ENCODE measurements at places on chromosomes 2 and 18.

- no peak for DNase-seq
These were observed 148.8 kb downstream of the EPHA4 start for GRCh38 chr2:221423210-221423804.

GRCh38 chr18:30404422-30404821 lies 638.1 kb downstream of the DSC3 start:
- DNase-seq, result no peak

GRCh38 chr2:58055033-58055786 lies 8.6 kb downstream of the VRK2 start:
- no peak for DNase-seq

DNA sequence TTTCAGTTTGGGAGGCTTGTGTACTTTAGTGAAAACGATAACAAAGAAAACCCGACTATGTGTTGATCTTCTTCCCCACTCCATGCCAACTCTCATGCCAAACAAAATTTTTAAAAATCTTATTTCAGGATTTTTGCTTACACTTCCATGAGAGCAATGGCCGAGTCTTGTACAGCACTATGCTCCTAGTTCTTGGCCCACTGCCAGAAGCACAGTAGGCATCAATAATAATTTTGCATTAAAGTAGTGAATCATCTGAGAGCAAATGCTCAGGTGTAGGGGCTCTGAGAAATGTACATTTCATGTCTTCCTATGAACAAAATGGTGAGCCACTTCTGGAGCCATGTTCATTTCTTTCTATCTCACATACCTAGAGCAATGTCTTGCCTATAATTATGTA lies 62.2 kb downstream of the MAP3K19 start:
- DNase-seq, result no peak

DNA sequence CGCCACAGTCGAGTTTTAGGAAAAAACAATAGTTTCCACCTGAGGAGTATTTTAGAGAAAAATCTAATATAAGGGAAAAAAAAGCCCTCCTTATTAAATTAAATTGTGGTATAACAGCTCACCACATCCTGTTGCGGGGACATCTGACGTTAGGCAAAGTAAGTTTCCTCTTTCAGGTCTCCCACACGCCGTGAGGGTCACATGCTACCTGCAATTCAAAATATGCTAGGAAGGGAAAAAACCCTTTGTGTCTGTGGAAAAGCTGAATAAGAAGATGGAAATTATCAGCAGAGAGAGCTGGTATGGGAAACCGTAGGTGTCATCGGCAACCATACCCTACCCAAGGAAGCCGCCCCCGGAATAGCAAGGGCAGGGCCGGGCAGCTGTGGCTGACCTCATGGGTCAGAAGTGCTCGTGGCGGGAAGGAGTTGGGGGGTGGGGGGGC lies 128.0 kb downstream of the NFATC1 start:
- DNase-seq, result no peak

GRCh38 chr2:231542136-231542535 lies 11.9 kb upstream of the NMUR1 start:
- DNase-seq, result no peak

DNA sequence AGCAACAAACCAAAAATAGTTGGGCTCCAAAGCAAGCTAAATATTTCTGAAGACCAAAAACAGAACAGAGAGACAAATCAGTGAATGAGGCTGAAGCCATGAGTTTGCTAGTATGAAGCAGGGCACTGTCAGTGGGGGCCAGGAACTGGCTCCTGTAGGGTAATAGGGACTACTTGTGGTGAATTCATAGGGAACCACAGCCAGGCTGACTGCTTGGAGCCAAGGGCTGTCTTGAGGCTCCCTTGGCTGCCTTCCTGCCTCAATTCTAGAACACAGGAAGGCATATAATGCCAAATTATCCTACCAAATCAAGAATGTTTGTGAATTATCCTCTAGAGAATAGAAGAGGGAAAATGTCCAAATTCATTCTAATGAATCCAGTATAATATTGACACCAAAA lies 406.0 kb downstream of the CCDC85A start:
- DNase-seq, result no peak

- no peak for DNase-seq
These were observed 50.2 kb upstream of the LRP1B start for GRCh38 chr2:142180820-142181533.

DNA sequence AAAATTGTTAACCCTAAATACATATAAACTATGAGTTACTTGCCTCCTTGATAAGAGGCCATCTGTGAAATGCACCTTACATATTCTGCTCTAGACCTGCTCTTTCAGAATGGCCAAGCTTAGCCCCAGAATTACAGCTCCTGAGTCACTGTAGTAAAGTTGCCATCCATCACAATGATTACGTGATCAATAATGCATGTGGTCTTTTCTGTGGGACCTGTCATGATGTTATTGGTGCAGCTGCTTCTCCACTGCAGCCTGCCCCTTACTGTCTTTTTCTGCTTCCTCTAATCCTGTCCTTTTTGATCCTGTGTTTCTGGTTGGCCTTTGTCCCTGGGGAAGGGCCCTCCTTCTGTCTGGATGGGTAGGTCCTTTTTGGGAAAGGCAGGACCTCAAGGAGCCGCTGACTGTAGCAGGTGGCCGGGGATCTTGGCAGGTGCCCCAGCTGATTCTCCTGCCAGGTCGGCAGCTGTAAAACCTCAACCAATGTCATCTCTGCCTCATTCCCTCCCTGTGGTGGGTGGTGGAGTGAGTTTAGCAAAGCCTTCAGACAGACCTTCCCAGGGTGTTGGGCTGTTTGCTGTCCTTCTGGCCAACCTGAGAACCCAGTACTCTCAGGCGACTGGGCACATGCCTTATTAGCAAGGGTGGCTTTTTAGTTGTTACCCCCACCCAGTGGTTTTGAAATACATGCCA lies 126.2 kb upstream of the EML6 start:
- DNase-seq, result no peak

- no peak for DNase-seq
These were observed 49.9 kb downstream of the DGKD start for GRCh38 chr2:233404222-233404621.

GRCh38 chr2:513981-514706 lies 163.1 kb downstream of the TMEM18 start:
- DNase-seq, result no peak

DNA sequence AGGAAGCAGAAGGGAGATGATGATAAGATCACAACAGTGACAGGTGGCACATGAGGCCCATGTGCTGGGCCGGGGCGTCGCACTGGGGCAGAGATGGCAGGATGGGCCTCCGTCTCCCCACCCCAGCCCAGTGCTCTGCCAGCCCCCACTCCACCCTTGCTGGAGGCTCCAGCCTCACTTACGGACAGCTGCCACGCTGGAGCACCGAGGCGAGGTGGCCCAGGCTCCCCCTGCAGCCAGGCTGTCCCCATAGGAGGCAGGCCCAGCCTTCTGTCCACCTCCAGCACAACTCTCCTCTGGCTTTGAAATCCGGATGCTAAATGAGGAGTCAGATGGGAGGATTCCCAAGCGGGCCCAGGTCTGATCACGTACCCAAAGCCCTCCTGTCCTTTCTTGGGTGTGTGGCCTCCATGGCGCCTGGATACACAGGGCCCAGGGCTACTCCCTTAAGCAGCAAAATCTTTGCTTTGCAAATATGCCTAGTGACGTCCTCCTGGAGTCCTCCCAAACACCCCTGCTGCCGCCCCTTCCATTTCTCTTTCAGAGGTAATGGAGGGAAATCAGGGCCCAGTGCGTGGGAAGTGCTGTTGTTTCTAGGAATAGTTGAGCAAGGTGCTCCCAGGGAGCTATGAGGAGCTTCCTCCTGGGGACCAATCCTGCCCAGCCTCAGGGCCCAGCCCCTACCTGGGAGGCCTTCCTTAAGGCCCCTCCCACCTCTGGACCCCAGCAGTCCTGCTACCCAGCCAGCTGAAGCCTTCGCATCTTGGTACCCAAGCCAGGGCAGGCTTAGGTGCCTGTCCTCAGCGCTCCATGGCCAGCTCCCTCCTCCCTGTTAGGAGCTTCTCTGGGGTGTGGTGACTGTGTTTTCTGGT lies 170.4 kb upstream of the MYCN start:
- no peak for DNase-seq

GRCh38 chr2:130873700-130874346 lies 37.1 kb downstream of the ARHGEF4 start:
- DNase-seq, result peak; percentile 23

DNA sequence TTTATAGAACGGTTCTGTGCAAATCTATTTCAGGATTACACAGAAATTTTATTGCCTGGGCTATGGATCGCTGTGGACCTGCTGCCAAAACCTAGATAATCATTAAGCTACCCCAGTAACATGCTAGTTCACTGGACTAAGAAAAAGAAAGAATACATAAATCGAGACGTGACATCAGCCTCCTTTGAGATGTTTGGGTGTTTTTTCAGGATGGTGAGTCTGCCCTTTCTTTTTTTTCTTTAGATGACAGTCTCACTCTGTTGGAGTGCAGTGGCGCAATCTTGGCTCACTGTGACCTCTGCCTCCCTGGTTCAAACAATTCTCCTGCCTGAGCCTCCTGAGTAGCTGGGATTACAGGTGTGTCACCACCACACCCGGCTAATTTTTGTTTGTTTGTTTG lies 52.0 kb downstream of the FHOD3 start:
- no peak for DNase-seq

GRCh38 chr18:62321201-62321600 lies 3.9 kb upstream of the TNFRSF11A start:
- DNase-seq, result no peak

- no peak for DNase-seq
These were observed 110.5 kb downstream of the CCDC148 start for GRCh38 chr2:158346032-158346431.

DNA sequence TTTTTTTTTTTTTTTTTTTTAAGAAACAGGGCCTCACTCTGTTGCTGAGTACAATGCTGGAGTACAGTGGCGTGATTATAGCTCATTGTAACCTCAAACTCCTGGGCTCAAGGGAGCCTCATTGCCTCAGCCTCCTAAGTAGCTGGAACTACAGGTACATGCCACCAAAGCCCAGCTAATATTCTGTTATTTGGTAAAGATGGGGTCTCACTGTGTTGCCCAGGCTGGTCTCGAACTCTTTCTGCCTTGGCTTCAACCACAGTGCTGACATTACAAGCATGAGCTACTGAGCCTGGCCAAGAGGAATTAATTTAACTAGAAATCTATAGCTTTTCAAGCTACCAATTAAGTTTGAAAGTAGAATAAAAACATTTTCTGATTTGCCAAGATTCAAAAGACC lies 27.8 kb downstream of the DYM start:
- no peak for DNase-seq

- no peak for DNase-seq
These were observed 780.0 kb downstream of the CNTNAP5 start for GRCh38 chr2:124805060-124805459.

GRCh38 chr18:36381075-36381474 lies 83.6 kb downstream of the FHOD3 start:
- no peak for DNase-seq

- DNase-seq, result peak; percentile 56
These were observed 41.7 kb downstream of the PTPRM start for GRCh38 chr18:7608781-7609201.

DNA sequence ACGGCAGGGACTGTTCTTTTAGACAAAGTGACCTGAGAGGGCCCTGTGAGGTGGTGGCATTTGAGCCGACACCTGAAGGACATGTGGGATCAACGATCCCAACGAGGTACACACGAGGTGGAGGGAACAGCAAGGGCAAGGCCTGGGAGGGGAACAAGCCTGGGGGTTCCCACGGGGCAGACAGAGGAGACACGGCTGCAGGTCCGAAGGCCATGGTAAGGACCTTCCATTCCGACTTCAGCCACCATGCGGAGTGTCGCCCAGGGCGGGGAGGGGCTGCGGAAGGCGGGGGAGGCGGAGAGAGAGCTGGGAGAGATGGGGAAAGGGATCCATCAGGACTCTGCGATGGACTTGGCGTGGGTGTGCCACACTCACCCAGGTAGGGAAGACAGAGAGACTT lies 151.8 kb downstream of the HDAC4 start:
- no peak for DNase-seq

DNA sequence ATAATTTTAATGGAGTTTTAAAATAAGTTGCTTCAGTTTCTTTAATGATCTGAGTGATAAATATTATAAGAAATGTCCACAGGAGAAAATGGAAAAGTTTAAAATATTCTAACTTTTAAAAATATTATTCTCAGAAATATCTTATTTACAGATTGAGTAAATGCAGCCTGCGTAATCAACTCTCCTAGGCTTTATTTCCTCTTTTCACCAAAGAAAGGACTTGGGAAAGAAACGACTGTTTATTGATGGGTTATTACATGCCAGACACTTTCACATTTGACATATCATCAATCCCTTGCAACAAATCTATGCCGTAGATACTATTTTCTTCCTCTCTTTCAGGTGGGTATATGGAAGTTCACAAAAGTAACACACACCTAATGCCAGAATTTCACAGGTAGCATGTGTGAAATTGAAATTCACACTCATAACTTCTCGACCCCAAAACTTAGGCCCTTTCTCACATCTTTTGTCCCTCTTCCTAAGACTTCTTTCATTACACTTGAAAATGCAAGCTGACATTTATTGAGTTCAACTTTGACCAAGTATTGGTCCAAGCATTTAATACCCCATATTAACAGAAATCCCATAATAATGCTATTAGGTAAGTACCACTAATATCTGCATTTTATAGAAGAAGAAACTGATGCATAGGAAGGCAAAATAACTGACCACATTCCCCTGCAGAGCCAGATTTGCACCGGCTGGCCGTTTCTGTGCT lies 49.2 kb downstream of the MYOM1 start:
- no peak for DNase-seq

DNA sequence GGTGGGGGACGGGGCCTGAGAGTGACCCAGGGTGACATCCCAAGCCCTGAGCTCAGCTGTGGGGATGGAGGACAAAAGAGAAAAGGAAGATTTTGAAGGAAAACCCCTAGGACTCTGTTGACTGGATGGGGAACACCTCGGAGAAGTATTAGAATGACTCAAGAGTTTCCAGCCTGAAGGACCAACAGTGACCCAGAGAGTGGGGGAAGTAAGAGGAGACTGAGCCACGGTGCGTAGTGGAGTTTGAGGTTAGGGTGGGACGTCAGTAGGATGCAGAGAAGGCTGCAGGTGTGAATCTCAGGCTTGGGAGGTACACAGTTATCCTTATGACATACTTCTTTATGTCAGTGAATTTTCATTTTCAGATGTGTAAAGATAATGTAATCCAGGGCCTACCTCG lies 119.5 kb downstream of the NCK2 start:
- no peak for DNase-seq

GRCh38 chr2:217186668-217187159 lies 326.9 kb upstream of the TNP1 start:
- DNase-seq, result no peak

- DNase-seq, result no peak
These were observed 88.1 kb downstream of the SPIRE1 start for GRCh38 chr18:12569791-12570190.

Measured in fibroblast of skin of left quadriceps (primary cell).